Nucleus accumbens (tissue), 56 donors: ENCODE measurements at places on chromosomes 16 and 17.

DNA sequence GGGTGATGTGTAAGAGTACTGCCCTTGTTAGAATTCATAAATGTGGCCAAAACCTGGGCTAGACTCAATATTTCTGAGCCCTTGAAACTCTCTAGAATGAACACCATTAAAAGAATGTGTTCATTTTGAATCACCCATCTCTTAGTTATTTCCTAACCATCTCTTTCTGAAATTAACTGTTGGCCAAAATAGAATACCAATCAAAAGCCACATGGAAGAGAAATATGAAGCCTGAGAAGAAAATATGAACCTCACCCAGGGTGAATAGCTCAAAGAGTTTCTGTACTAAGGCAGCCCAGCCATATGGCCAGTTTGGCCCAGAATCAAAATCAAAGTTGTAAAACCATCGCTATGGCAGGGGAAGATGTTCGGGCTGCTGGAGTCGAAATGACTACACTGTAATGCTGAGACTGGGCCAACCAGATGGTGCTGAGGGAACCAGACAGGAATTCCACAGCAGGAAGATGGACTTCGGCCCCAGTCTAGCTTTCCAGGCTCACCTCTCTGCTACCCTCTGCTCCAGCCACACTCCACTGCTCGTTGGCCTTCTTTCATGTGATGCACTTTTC is 154.3 kb upstream of the ZFHX3 start:
- DNase-seq = no peak

GRCh38 chr17:72413077-72414031 is 292.5 kb downstream of the SOX9 start:
- DNase-seq = no peak

DNA sequence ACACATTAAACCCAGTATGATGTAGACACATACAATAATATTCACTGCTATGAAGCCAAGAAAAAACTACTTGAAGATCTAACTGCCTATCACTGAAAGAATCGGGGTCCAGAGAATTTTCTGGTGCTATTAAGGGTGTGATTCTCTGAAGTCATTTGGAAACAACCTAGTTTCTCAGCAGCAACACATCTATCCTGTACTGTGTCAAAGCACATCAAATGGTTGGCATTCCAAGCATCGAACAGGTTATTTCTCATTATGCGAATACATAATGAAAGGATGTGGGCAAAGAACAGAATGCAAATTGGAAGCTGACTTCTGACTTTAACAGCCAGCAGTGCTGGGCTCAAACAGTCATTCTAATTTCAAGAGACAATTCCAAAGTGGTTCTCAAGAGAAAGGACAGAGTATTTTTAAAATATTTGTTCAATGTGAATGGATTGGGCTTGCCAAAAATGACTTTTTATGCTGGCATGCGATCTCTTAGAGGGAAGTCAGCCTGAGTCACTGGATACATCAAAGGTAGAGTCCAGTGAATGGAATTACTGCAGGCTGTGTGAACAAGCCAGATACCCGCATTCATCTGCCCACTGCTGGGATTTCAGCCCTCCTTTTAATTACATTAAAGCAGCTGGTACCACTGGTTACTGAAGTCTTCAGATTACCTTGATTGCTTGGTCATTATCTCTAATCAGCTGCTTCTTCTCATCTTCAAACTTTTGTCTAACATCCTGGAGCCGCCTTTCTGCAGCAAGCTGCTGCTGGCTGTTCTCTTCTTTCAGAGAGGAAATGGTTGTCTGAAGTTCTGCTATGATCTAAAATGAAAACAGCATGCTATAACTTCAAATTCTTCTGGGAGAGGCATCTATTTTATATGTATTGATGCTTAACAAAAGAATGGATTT is 181.2 kb upstream of the AXIN2 start:
- DNase-seq = no peak

GRCh38 chr17:51128076-51128475 is 7.4 kb upstream of the SPAG9 start:
- DNase-seq = no peak

DNA sequence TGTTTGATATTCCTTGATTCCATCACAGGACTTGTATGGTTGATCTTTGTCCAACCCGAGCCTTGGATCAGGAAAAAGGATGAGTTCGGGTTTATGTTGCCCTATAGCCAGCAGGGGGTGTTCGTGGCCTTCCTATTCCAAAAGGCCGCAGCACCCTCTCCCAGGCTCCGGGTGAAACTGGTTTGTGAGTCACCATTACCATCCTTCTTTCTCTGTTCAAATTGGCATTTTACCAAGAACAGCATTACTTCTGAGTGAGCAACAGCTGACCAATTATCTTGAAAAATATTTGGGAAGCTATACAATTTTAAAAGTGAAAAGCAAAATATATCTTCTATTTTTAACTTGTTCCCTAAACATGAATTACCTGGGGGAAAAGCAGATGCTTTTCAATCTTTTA is 24.3 kb upstream of the KRT20 start:
- peak; percentile 36 for DNase-seq

DNA sequence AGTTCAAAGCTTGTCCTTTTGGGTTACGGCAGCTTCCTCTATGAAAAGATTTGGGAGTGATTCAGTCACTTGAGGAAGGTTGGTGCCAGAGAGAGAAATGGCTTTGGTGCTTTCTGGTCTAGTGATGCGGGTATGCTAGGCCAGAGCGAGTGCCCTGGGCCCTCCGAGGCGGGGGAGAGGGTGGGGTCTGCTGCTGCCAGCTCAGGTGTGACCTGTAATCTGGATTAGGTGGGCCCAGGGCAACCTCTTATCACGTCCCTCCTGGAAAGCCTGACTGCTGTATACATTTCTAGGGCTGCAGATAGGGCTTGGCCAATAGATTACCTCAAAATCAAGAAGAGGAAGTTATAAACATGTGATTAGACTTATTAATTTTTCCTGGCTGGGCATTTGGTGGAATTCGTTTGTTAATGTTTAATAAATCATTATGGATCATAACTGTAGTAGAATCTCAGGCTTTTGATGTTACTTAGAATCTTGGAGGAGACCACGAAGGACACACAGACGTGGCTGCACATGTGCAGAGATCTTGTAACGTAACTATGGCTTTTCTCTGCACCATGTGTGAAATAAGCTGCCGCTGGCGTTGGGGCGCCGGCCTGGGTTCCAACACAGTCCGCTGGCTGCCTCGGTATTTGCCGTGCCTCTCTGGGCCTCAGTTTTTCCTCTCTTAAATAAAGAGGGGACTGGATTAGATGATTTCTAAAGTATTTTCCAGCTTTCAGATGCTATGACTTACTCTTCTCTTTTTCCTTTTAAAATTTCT is 1.2 kb downstream of the IRF8 start:
- no peak for DNase-seq

- DNase-seq = no peak
Observed at GRCh38 chr17:79645022-79645776, 34.3 kb upstream of the RBFOX3 start.

- DNase-seq = no peak
Observed at GRCh38 chr17:6343191-6343590, 91.7 kb downstream of the AIPL1 start.

- no peak for DNase-seq
Observed at GRCh38 chr16:68640972-68641371, 4.1 kb upstream of the CDH3 start.

- no peak for DNase-seq
Observed at GRCh38 chr16:74280448-74280847, 16.2 kb upstream of the PSMD7 start.

- DNase-seq = no peak
Observed at GRCh38 chr17:60157487-60158040, 7.8 kb downstream of the CA4 start.

GRCh38 chr16:528111-529011 is 849 bp downstream of the CAPN15 start:
- no peak for DNase-seq

- no peak for DNase-seq
Observed at GRCh38 chr17:81398832-81399411, 3.7 kb downstream of the BAHCC1 start.

- DNase-seq = no peak
Observed at GRCh38 chr17:20010936-20011335, 1.8 kb downstream of the SPECC1 start.

DNA sequence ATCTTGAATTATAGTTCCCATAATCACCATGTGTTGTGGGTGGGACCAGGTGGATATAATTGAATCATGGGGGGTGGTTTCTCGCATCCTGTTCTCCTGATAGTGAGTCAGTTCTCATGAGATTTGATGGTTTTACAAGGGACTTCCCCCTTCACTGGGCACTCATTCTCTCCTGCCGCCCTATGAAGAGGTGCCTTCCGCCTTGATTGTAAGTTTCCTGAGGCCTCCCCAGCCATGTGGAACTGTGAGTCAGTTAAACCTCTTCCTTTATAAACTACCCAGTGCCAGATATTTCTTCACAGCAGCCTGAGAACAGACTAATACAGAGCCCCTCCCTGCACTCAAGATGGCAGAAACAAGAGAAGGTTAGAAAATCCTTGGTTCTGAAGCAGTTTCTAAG is 26.4 kb downstream of the LDAF1 start:
- no peak for DNase-seq

DNA sequence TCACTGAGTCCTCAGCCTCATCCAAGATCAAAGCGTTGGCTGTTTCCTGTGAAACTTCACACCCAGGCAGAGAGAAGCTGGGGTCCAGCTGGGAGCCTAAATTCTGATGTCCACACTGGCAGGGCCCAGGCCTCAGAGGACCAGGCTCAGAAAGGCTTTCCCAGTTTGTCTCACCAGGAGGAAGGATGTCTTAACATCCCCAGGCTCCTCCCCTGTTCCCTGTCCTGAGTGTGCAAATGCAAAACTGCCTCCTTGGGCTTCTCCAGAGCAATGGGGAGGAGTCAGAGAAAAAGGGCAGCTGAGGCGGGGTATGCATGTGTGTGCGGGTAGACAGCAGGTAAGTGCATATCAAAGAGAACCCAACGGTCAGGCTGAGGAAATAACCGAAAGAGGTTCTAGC is 45.7 kb downstream of the CUEDC1 start:
- DNase-seq = no peak

- DNase-seq = peak; percentile 67
Observed at GRCh38 chr16:27867122-27868110, 196.1 kb downstream of the GSG1L start.

GRCh38 chr17:58195518-58196123 is 3.1 kb downstream of the EPX start:
- DNase-seq = no peak

DNA sequence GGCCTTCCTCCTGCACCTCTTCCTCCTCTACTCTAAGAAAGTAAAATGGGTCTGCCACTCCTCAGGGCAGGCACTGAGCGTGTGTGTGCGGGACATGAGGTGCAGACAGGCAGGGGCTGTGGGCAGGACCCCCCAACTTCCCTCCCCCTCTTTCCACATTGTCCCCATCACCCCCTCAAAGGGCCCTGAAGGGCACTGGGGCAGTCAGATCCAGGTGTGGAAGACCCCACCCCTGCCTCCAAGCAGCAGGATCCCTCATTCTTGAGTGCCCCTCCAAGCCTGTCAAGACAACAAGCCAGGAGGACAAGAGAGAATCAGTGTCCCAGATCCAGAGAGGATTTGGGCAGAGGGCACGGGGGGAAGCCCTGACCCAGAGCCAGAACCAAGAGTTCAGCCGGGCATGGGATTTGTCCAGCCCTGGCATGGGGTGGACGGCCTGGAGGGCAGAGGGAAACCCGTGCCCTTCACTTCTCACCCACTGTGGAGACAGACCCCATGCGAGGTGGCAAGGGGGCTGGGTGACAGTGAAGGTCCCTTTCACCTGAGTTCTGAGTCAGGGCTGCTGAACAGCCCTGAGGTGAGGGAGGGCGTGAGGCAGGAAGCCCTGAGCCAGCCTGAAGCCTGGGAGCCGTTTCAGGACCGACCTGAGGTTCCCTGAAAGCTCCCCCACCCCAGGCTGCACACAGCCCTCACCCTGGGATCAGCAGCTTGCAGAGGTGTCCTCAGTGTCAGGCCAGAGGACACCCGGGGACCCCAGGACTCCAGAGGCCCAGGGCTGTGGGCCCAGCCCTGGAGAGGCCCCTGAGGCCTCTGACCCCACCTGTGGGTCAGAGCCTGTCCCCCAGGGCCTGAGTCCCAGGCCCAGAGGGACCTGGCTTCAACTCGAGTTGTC is 45.8 kb downstream of the USP22 start:
- DNase-seq = no peak

- DNase-seq = no peak
Observed at GRCh38 chr17:1110541-1110861, 69.3 kb downstream of the ABR start.

DNA sequence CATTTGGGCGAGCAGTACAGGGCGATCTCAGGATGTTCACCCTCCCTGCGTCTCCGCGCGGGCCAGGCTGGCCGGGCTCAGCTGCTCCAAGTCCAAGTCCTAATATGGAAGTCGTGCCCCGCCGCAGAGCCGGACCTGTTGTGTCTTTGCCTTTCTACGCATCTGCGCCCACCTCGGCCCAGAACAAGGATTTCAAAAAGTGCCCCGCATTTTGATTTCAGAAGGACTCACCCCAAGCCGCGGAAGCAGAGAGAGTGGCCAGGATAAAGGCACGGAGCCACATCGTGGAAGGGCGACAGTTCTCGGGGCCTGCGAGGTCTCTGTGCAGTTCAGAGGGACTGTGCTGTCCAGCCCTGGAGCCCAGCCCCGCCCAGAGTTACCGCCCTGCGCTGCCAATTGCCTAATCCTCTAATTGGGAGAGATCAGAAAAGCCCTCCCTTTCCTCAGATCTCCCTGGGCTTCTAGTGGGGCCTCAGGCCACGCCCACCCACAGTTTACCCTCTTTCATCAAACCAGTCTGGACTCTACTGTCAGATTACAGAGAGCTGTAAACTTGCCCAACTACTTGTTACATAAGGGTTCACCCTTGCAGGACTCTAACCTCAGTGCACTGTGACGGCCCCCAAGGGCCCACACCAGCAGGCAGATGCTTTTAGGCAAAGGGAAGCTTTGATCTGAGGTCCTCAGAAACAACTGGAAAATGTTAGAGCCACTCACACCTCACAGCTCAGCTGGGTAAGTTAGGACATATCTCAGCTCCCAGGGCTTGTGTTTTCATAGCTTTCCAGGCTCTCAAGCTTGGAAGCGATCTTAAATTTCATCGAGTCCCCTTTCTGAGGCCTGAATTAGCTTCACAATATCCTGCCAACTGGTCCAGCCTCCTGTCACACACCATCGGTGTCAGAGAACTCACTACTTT is at the start of gene CES1:
CES1 (minus strand) TSS at position 324 of the 919 bp plus-strand sequence; CDS start at position 283, 41 bp downstream.
- no peak for DNase-seq

DNA sequence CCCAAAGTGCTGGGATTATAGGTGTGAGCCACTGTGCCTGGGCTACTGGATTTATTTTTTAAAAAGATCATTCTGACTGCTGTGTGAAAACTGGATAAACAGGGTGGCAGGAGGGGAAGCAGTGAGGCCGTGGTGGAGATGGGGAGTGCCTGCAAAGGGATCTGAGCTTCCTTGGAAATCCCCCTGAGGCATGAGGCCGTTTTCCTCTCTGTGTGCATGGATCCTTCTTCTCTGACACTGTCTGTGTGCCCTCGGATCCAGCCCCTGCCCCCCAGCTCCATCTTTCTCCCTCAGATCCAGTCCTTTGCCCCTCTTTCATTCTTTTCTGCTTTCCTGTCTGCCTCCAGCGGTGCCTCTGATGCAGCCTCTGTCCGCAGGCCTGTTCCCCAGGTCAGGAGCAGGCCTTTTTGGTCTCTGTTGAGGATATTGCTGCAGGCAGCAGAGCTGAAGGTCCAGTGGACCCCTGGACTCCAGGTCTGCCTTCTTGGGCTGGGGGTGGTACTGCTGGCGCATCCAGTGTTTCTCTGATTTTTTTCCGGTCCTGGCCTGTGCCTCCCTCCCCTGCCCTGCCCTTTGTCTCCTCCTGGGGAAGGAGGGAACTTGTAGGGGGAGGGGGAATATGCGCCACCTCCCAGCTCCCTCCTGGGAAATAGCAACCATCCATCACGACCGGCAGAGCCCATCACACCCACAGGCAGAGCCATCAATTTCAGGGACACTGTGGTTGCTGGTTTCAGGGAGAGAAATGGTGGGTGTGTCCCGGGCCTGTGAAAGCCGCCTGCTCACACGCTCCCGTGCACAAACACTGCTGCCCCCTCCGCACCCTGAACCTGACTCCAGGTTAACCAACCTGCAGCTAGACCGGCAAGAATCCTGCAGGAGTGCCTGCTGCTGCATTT is 17.0 kb downstream of the MGAT5B start:
- DNase-seq = no peak
